ENCODE measurements at places on chromosomes 13 and 19.

DNA sequence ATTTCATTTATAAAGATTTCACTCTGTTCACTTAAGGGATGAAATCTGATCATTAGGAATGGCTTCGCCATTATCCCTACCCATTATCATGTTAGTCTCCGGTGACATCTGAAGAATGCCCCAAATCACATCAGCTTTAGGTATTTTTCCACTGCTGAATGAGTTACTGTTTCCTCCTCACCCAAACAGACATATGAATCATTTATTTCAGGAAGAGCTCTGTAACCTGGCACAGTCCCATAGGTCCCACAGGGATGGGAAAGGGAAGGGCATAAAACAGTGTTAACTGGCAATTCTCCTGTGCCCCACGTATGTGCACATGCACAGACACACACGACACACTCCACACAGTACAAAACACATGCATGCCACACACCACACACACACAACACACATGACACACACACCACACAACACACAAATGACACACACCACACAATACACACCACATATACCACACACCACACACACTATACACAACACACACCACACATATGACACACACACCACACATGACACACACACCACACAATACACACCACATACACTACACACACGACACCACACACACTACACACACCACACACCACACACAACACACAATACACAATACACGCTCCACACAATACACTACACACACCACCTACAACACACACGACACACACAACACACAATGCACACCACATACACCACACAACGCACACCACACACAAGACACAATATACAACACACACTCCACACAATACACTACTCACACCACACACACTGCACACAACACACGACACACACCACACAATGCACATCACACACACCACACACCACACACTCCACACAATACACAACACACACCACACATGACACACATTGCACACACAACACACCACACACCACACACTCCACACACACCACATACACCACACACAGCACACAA, 15.4 kb downstream of the TMEM255B start:
- no peak for DNase-seq

- no peak for DNase-seq
Measured at GRCh38 chr19:35378356-35378755, 7.5 kb downstream of the GPR42 start.

- no peak for DNase-seq
Measured at GRCh38 chr13:50970956-50971355, 61.4 kb downstream of the RNASEH2B start.

DNA sequence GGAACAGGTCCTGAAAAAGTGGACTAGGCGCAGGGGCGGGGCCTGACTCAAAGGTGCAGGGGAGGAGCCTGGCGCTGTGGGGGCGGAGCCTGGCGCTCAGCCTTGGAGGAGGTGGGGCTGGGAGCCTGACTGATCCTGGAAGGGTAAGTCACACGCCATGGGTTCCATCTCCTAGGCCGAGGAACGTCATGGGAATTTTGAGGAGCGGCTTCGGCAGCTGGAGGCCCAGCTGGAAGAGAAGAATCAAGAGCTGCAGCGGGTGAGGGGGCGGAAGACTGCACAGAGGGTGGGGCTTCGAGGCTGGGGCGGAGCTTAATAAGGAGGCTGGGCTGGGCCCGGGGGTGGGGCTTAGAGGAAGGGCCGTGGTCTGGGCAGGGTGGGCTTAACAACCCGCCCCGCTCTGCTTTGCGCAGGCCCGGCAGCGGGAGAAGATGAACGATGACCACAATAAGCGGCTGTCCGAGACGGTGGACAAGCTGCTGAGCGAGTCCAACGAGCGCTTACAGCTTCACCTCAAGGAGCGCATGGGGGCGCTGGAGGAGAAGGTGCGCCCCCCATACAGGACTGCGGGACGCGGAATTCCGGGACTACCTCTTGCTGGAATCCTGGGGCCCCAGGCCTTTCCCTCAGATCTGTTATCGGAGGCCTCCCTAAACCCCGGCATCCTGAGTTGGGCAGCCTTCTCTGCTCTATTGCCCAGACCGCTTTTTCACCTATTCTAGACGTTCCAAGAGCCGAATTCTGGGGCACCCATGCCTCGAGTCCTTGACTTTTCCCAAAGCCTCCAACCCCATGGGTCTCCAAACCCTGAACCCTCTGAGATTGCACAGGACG, 14.5 kb downstream of the PPFIA3 start:
- peak; percentile 80 for DNase-seq

DNA sequence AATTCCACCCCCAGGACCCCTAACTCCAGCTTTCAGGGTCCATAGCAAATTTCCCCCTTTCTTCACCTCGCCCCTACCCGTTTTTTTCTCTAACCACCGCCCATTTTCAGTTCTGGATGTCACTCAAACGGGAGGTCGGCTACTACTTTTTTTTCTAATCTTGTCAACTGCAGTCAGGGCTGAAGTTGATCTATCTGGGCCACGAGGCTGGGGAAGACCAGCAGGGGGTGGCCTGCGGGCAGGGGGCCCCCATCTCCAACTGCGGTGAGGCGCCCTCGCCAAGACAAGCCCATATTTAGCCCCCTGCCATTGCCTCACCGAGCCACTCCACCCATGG, 748 bp downstream of the LHFPL6 start:
- no peak for DNase-seq

GRCh38 chr13:23212671-23213070, 31.9 kb downstream of the SGCG start:
- DNase-seq = no peak

- no peak for DNase-seq
Measured at GRCh38 chr19:16374436-16374835, 49.8 kb downstream of the KLF2 start.

All from right forelimb (tissue), 1 donor.